ENCODE measurements at places on chromosomes 1 and 21.
A peak's percentile ranks its signal among the peaks of the same experiment; 100 is the strongest.

DNA sequence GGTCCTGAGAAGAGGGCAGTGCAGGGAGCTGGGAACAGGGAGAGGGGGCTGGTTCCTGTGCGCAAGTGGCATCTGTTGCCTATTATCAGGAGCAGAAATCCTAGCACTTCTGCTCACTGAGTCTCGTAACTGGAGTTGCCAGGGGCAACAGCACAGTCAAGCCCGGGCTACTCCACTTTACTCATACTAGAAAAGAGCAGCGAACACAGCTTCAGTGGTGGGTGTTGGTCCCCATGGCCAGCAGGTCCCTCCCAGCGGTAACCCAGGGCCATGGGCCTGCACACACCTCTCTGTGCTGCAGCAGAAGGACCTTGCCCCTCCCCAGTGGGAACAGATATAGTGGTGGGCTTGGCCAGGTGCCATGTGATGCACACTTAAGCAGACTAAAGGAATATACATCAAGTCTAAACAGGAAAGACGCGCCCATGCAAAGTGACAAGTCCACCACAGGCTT is 8.5 kb downstream of the PYCR2 start:
- DNase-seq = no peak

DNA sequence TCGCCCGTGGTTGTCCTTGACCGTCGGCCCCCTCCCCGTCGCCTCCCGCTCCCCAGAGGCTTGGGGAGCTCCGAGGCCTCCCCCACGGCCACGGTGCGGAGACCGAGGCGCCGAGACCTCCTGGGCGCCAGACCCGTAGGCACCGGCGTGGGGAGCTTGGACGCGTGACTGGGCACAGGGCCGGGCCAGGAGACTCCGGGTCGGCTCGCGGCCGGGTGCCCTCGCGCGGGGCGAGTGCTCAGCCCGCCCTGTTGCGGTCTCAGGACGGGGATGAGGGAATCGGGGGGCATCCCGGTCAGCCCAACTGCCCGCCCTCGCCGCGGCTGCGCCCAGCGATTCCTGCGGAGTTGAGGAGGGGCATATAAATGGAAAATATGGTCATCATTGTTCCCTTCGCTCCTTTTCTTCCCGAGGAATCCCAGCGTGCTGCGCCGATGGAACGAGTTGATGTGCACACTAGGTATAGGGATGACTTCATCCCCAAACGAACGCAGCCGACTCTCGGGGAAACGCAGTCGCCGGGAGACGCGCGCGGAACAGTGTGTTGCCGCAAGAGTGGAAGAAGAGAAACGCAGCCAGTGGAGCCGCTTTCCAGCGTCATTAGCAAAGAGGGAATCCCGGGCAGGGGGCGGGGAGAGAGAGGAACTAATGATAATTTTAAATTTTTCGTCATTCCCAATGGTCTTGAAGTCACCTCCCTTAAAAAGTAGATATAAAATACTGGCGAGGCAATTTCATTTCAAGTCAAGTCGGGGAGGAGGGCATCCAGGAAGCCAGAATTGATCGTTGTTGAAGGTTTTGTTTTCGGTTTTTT is 747 bp upstream of the ENAH start:
- DNase-seq = peak; percentile 19

DNA sequence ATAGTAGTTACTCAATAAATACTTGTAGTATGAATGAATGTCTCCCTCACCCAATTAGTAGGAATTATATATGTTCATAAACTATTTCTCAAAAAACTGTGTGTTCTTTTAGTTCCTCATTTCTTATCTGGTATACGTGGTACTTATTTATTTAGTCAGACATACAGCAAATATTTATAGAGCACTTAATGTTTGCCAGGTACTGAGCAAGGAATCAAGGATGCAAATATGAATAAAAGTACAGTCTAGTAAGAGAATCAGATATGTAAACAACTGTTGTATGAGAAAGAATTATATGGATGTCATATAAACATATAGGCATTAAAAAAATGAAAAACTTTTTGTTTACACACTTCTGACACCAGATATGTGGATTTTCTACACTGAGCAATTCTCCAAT is 58.5 kb downstream of the ATF6 start:
- no peak for DNase-seq

GRCh38 chr1:40421431-40422384 is 28.6 kb upstream of the ZFP69B start:
- no peak for DNase-seq

GRCh38 chr1:226862890-226863289 is 7.5 kb upstream of the PSEN2 start:
- DNase-seq = no peak

GRCh38 chr1:151939779-151940178 is 30.5 kb upstream of the THEM4 start:
- no peak for DNase-seq

GRCh38 chr1:183806125-183806524 is 1.2 kb downstream of the RGL1 start:
- no peak for DNase-seq

DNA sequence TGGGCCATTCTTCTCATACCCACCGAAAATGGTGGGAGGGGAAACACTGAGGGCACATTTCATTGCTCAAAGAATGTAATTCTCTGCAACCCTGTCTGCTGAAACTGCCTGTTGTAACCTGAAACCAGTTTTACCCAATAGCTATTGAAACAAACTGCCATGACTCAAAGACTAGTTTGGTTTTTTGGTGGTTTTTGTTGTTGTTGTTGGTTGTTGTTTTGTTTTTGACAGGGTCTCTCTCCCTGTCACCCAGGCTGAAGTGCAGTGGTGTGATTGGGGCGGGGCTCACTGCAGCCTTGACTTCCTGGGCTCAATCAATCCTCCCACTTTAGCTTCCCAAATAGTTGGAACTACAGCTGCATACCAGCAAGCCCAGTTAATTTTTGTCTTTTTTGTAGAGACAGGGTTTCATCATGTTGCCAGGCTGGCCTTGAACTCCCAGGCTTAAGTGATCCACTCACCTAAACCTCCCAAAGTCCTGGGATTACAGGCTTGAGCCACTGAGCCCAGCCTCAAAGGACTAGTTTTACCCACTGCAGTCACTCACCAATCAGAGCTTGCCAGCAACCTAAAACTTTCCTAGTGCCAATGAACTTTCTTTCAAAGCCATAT is 2.1 kb upstream of the IPP start:
- no peak for DNase-seq

DNA sequence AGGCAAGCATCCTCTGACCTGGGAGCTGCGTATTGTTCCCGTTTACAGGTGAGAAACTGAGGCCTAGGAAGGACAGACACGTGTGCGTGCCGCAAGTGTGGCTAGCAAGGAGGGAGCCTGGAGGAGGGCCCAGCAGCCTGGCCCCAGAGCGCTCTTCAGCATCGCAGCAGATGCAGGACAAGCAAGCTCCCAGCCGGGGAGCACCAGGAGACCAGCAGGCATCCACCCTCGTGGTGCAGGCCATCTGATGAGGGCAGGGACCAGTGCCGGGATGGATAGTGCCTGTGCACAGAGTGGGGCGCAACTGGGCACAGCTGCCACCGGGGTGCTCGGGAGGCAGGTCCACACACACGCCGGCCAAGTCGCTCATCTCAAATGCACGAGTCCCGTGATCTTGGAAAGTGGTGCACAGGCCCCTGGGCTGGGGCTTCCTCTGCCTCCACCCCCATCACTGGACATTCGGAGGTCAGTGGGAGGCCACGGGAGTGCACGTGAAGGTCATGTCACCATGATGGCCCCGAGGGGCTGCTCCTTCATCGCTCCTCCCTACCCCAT is 55.1 kb downstream of the COL18A1 start:
- no peak for DNase-seq

GRCh38 chr21:42763581-42764442 is 110.4 kb downstream of the PDE9A start:
- DNase-seq = no peak

DNA sequence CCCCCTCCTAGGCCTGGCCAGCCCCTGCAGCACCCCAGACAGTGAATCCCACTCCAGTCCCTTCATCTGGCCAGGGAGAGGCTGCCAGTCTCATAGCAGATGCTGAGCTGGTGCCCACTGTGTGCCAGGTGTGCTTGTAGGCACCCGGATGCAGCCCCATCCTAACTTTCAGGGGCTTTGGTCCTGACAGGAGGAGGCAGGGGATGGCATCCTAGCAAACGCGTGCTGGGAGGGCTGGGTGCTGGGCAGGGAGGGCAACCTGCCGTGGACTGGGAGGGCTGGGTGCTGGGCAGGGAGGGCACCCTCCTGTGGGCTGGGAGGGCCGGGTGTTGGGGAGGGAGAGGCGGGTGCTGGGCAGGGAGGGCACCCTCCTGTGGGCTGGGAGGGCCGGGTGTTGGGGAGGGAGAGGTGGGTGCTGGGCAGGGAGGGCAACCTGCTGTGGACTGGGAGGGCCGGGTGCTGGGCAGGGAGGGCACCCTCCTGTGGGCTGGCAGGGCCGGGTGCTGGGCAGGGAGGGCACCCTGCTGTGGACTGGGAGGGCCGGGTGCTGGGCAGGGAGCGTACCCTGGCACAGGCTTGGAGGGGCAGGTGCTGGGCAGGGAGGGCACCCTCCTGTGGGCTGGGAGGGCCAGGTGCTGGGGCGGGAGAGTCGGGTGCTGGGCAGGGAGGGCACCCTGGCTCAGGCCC is 35.3 kb downstream of the SLC19A1 start:
- DNase-seq = no peak

DNA sequence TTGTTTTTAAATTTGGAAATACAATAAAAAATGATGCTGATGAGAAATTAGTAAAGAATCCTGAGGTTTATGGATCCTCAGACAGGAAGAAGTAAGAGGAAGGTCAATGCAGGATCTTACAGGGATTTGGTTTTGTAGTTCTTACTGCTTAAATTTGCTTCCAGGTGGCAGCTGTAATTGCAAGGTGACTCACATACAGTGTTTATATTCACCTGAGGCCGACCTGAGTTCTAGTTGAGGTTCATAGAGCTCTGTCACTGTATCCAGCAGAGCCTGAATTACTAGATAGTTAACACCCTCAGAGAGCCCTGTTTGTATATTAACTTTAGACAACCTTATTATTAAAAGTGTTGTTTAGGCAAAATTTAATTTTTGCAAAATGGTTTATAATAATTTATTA is 1.4 kb upstream of the WDR26 start:
- DNase-seq = no peak

DNA sequence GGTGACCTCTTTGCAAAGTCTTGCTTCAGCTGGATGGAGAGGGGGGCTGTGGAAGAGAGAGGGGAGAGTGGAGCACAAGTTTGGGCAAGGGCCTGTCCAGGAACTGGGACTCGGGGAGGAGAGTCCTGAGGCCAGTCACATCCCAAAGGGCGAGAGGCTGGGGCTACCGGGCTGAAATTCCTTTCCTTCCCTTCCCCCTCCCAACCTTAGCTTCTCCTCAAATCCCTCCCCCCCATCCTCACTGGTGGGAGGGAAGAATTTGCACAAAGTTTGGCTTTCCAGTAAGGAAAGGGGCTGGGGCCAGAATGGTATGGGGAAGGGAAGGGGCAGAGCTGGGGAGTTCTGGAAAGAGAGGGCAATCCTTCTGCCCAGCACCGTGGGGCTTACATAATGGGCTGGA is 854 bp downstream of the CNTN2 start:
- DNase-seq = no peak

GRCh38 chr1:185045814-185046492 is 595 bp downstream of the RNF2 start:
- DNase-seq = peak; percentile 37

DNA sequence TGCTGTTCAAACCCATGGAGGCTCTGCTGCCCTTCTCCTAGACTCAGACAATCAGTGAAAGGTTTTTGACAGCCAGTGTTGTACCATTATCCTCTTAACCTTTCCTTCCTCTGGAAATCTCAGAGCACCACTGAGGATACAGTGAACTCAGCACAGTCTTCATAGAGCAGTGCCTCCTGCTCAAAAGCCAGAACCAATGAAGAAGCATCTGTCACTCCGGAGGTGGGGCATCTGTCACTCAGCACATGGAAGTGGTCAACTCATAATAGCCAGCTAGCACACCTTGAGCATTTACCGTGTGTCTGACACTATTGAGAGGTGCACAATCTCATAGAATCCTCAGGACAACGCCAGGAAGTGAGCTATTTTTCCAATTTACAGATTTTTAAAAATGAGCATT is 62.4 kb downstream of the NMNAT2 start:
- no peak for DNase-seq

DNA sequence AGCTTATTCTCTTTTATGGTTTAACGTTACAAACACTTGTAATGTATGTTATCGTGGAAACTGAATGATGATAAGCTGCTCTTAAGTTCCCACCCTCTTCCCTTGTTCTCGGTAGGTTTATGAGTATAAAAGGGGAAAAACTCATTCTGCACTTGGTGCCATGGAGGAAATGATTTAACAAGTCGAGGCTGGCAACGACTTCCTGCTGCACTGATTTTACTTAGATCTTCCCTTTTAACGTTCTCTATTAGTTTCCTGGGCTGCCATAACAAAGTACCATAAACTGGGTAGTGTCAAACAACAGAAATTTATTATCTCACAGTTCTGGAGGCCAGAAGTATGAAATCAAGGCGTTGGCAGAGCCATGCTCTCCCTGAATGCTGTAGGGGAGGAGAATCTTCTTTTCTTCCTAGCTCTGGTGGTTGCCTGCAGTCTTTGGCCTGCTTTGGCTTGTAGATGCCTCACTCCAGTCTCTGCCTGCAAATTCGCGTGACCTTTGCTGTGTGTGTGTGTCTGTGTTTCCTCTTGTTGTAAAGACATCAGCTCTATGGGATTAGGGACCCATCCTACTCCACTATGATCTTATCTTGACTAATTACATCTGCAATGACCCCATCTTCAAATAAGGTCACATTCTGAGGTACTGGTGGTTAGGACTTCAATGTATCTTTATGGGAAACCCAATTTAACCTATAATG is 26.3 kb downstream of the HUNK start:
- no peak for DNase-seq

DNA sequence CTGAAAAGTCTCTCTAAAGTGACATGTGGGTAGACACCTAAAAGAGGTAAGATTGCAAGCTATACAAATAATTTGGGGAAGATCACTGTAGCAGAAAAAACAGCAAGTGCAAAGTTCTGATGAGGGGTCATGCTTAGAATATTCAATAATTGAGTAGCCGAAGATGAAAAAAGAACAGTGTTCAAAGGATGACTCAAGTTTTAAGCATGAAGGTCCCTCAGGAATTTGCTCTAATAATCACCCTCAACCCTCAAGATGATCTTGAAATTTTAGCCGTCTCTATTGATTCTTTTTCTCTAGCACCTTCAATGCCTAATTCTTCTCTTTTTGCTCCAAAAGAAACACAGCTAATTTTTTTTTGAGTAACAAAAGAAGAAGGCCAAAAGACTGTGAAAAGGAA is 190.6 kb upstream of the ZNHIT6 start:
- no peak for DNase-seq

- peak; percentile 80 for DNase-seq
Observed at GRCh38 chr1:20732588-20733359, at the start of gene SH2D5. Gene SH2D5, minus strand, starts transcription at chr1:20732703. Its CDS starts 4,659 bp downstream, at chr1:20728044.

- DNase-seq = no peak
Observed at GRCh38 chr21:25338415-25338814, 268.9 kb downstream of the MRPL39 start.

DNA sequence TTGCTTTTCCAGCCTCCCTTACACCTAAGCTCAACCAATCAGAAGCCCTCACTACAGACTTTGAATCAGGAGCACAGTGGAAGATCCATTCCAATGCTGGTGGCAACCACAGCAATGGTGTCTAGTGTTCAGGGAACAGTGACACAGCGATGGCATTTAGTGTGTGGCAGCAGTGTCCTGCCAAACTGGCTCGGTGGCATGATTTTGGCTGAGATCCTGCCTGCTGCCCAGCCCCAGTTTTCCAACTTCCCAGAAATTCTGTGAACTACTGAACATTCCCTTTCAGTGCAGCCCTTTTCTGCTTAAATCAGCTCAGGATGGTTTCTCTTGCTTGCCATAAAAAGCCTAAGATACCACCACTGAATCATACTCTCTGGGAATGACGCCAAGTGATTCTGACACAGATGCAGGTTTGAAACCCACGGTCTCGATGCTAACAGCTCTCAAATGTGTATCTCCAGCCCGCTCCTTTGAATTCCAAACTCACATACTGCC is 8.8 kb downstream of the ASAP3 start:
- no peak for DNase-seq

Data from stimulated activated naive CD8-positive, alpha-beta T cell treated with anti-CD3 and anti-CD28 coated beads, Interleukin-15, amount 100 ng/mL, for 72 hours (primary cell).